Osteoblast (primary cell): ENCODE measurements at places on chromosomes 4 and X. TPM values are rescaled to one million over a fixed set of nuclear protein-coding genes. Genes with fewer than 3 reads are reported as not detected.

DNA sequence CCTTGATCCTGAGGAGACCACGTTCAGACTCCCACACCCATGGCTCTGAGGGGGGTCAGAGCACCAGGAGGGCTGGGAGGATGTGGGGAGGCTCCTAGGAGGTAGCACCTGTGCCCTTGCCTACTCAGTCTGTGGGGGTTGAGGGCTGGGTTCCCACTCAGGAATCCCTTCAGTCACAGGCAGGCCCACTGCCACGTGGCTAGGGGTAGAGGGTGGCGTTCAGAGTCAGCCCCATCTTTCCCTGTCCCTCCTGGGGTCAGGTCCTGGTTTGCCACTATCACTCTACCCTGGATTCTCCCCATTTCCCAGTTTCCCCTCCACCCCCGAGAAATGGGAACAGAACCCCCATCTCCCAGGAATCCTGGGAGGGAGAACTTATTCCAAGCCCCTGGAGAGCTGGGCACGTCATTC is 111.3 kb downstream of the PSAPL1 start:
- H3K4me1 ChIP-seq: no peaks in the 10 kb centered on the region
- H3K27me3 ChIP-seq: no peaks in the 10 kb centered on the region
- DNase-seq: peak; percentile 58

GRCh38 chrX:22139822-22140221 is 107.7 kb downstream of the PHEX start:
- H3K4me3 ChIP-seq: no peak overlapping the region
- peaks cover 13% of the 10 kb centered on the region for H3K4me1 ChIP-seq
- no peak for DNase-seq
- no peaks in the 10 kb centered on the region for H3K27me3 ChIP-seq

DNA sequence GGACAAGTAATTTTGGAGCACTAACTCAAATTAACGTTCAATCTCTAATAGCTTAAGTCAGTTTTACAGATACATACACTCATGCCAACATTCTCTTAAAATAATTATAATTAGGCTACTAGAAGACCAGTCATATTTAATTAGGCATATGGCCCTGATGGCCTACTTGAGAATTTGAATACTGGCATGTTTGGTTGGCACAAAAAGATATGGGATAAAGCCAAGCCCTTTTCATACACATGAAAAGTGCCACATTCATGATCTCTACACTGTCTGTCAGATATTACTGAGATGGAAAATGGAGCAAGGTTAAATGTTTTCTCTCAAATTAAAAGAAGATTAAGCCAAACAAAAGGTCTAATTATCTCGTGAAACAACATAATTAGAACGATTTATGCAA is 1091.0 kb downstream of the C4orf33 start:
- H3K4me1 ChIP-seq: no peaks in the 10 kb centered on the region
- no peak overlapping the region for H3K27ac ChIP-seq
- no peak overlapping the region for H3K4me3 ChIP-seq

DNA sequence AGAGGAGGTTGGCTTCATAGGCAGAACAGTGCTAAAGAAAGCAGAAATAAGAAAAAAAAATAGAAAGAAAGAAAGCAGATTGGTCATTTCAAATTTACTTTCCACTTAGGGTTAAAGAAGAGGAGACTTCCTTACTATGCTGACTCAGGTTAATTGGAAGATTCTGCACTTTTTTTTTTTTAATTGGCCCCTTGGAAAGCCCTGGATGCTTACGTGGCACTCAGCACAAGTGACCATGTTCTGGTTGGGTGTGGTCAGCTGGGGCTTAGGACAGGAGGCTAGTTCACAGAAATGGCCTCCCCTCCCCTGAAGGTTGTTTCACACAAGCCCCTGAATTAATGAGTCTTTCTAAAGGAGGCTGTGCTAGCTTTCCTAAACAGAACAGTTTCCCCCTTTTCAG is 14.5 kb downstream of the MAGEA9B start:
- no peaks in the 10 kb centered on the region for H3K36me3 ChIP-seq
- no peak for DNase-seq
- no peak overlapping the region for H3K4me3 ChIP-seq
- no peaks in the 10 kb centered on the region for H3K4me1 ChIP-seq
- H3K27ac ChIP-seq: no peak overlapping the region
- H3K27me3 ChIP-seq: peaks cover 2% of the 10 kb centered on the region

GRCh38 chr4:10806953-10807645 is 122.5 kb upstream of the CLNK start:
- H3K4me1 ChIP-seq: no peaks in the 10 kb centered on the region
- H3K36me3 ChIP-seq: no peaks in the 10 kb centered on the region
- no peak overlapping the region for H3K4me3 ChIP-seq
- no peak for DNase-seq
- H3K27ac ChIP-seq: no peak overlapping the region

GRCh38 chr4:69224891-69225290 is 10.3 kb upstream of the UGT2B11 start:
- H3K36me3 ChIP-seq: no peaks in the 10 kb centered on the region
- no peak for DNase-seq
- H3K4me1 ChIP-seq: no peaks in the 10 kb centered on the region
- no peaks in the 10 kb centered on the region for H3K27me3 ChIP-seq
- H3K27ac ChIP-seq: no peak overlapping the region

DNA sequence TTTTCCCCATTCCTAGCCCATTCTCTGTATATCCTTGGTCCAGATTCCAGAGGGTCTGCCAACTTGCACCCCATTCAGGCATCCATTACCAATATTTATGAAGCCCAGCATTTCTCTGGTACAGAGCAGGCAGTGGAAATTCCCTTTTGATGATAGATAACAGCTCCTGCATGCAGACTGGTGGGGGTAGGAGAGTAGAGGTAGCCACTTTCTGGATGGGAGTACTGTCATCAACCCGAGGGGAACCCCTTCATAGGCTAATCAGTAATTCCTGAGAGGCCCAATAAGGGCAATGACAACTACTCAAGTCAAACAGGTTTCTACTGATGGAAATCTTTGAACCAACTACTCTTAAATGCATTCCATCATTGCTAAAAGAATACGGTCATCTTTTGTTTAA is 63.7 kb downstream of the COL25A1 start:
- H3K27ac ChIP-seq: no peak overlapping the region
- DNase-seq: no peak
- no peaks in the 10 kb centered on the region for H3K4me1 ChIP-seq
- no peak overlapping the region for H3K4me3 ChIP-seq
- no peaks in the 10 kb centered on the region for H3K27me3 ChIP-seq

DNA sequence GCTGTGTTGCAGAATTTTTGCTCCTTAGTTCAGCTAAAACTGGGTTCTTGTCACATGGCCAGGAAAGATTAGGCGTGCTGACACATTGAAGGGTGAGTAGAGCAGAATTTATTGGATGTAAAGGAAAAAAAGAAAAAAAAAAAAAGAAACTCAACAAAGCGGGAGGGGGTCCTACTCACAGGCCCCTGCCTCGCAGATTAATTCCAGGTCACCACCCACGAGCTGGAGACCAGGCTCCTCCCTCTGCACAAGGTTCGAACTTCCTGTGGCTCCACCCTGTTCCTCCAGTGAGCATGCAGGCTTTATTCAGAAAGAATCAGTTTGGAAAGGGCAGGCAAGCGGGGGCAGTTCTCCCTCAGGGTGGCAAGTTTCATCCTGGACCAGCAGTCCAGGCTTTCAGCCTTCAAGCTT is 17.1 kb downstream of the MGST2 start:
- H3K27me3 ChIP-seq: no peaks in the 10 kb centered on the region
- no peak overlapping the region for H3K4me3 ChIP-seq
- no peak overlapping the region for H3K27ac ChIP-seq
- no peaks in the 10 kb centered on the region for H3K36me3 ChIP-seq

DNA sequence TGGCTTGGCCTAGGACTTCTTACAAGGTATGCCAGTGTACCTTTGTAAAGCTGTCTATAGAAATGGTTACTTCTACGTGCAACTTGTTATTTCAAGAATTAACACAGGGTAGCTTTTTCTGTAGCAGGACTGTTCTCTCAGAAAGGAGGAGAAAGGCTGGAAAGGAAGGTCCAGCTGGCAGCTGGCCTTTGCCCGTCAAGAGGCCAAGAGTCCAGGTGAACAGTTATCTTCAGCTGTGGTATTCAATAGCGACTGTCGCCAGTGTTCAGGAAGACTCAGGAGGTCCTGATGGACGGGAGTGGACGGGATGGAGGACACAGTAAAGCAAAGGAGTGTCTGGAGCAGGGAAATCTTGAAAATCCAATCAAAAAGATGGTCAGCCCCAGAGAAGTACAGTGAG is 4.7 kb downstream of the CYP4V2 start:
- H3K36me3 ChIP-seq: peaks cover 3% of the 10 kb centered on the region
- no peak overlapping the region for H3K27ac ChIP-seq
- peak; percentile 23 for DNase-seq
- H3K4me3 ChIP-seq: no peak overlapping the region
- H3K27me3 ChIP-seq: no peaks in the 10 kb centered on the region

GRCh38 chr4:10722957-10723356 is 38.4 kb upstream of the CLNK start:
- H3K4me1 ChIP-seq: no peaks in the 10 kb centered on the region
- H3K36me3 ChIP-seq: no peaks in the 10 kb centered on the region
- H3K27me3 ChIP-seq: peaks cover 9% of the 10 kb centered on the region
- H3K27ac ChIP-seq: no peak overlapping the region
- no peak for DNase-seq

DNA sequence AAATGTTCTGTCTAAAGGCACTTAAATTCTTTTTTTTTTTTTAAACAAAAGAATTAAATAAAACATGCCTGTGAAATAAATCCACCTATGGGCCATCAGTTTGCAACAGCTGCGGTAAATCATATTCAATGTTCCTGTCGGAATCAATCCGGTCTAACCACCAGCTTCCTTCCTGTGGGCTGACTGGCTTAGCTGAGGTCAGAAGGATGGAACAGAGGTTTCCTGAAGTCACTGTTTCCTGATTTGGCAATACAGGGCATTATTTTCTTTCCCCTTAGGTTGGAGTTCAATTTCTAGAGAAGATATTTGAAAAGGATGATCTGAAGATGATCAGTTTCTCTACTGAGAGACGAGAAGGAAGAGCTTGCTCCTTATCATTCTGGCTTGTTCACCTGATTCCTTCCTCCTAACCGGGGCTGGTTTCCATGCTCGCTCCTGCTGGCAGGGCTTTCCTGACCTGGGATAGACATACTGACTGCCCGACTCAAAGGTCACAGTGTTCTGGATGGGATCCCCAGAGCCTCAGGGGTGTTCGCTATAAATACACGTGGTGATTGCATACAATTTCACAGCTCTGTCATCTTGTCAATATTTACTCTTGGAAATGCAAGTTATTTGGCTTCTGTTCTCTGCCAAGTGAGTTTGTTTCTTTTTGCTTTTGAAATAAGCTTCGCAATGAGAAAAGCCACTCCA is 21.7 kb downstream of the PDLIM3 start:
- no peak for DNase-seq
- H3K36me3 ChIP-seq: no peaks in the 10 kb centered on the region
- no peak overlapping the region for H3K27ac ChIP-seq
- no peak overlapping the region for H3K4me3 ChIP-seq
- H3K4me1 ChIP-seq: peaks cover 19% of the 10 kb centered on the region

Gene MAGEA2B
- total RNA-seq: not detected in 2 replicates

Gene STOX2
- 0.36 and 0.59 TPM in 2 replicates for total RNA-seq

Gene GATA1
- not detected in 2 replicates for total RNA-seq

Gene FAM47A
- not detected in 2 replicates for total RNA-seq

Gene ANXA10
- total RNA-seq: 1.1 and 1.2 TPM in 2 replicates

Gene EFHC2
- total RNA-seq: 2.9 and 3.6 TPM in 2 replicates

Gene SOWAHB
- total RNA-seq: under 0.01 TPM in 2 replicates

Gene ATP8A1
- 2.1 and 2.5 TPM in 2 replicates for total RNA-seq

Gene TEX13D
- not detected in 2 replicates for total RNA-seq
